AG10803 (cell line): ENCODE measurements at places on chromosomes 3 and 15.

- DNase-seq: no peak
Measured at GRCh38 chr15:84143753-84144314, 91.7 kb upstream of the GOLGA6L4 start.

GRCh38 chr3:60609446-60609845 is 641.8 kb downstream of the FHIT start:
- DNase-seq: peak; percentile 34

- DNase-seq: peak; percentile 77
Measured at GRCh38 chr3:186097663-186098451, 11.0 kb downstream of the ETV5 start.

DNA sequence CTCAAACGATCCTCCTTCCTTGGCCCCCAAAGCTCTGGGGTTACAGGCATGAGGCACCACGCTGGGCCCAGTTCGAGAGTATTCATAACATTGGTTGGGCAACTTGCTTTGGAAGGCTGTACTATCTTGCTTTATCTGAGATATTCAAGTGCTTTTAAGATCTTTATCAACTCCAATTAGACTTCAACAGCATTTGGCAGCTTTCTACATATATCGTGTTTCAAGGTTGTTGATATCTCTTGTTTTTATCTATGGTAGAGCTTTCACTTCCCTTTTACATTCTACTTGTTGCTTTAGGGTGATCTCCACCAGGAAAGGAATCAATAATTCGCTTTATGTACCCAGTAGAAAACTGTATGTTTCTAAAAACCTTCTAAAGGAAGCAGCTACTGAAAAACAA is 395.3 kb downstream of the IL5RA start:
- no peak for DNase-seq

DNA sequence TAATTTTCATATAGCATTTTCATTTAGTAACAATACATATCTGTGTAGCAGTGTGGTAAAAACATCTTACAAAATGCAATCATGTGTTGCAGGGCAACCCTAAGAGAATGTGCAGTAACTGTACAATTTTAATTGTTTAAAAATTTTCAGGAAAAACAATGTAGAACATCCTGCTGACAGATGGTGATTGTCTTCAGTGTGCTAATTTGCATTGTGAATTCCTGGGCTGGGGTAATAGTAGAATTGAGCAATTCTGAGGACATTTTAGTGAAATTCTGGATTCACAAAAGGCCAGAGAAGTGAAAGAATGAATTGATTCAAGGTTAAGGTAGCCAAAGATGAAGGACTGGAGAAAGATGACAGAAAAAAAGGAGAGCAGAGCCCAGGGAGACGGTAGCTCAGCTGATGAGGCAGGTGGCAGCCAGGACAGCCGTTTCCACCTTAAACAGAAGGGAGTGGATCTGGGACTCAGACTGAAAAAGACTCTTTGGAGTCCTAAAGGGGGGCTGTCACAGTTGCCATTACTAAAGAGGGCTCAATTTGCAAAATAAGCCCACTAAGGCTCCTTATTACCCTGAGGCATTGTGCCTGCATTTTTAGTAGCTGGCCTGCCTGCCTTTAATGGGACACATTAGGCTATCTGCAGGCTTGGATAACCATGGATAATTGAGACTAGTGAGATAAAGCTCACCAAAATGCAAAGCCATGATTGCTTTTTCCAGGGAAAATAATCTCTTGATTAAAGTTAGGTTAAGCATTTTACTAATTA is 8.6 kb downstream of the MAP3K13 start:
- DNase-seq: no peak

GRCh38 chr3:16136055-16136454 is 38.4 kb upstream of the GALNT15 start:
- peak; percentile 94 for DNase-seq

DNA sequence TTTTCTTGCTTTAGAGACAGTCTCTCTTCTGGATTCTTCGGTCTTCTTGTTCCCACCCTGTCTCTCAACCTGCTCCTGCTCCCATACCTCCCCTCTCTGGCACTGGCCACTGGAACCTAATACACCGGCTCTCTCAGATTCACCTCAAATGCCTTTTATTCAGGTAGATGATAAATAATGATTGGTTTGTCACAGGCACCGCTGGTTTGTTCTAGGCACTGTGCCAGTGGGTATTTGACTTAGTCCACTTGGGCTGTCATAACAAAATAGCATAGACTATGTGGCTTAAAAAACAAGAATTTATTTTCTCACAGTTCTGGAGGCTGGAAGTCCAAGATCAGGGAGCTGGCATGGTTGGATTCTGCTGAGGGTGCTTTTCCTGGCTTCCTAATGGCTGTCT is 278.2 kb upstream of the STT3B start:
- no peak for DNase-seq

DNA sequence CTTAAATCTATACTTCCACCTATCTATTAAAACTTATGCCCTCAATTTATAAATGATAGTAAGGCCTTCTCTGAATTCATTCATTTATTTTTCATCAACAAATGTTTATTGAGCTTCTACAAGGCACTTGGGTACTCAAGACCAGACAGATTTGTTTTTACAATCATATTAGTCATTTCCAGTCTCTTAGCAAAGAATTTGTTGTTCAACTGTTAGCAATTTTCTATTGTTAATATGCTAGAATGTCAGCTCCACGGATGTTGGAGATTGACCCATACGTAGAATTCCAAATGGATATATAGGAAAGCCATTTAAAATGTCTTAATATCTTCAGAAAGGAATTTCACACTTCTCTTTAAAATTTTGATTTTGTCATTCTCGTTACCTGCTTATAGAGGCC is 36.7 kb downstream of the ZBTB38 start:
- DNase-seq: peak; percentile 75

DNA sequence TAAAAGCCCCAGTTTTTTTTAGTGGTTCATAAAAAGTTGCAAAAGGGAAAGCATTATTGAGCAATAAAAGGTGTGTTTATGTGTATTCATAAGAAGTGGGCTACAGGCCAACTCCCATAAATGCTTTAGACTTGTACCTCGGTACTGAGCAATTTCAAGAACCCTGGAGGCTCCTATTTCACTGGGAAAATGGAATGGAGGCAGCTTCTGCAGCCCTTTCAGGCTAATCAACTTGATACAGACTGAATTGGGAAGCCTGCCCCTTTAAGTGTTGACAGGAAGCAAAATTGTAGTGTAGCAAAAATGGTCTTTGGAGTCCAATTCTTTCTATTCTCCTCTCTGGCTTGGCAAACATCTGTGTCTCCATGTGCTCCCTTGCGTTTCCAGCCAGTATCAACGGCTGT is 118.8 kb downstream of the ECT2 start:
- peak; percentile 12 for DNase-seq

GRCh38 chr15:35549567-35549966 is 3.6 kb upstream of the DPH6 start:
- DNase-seq: no peak

- no peak for DNase-seq
Measured at GRCh38 chr3:18349197-18349798, 75.8 kb downstream of the SATB1 start.

DNA sequence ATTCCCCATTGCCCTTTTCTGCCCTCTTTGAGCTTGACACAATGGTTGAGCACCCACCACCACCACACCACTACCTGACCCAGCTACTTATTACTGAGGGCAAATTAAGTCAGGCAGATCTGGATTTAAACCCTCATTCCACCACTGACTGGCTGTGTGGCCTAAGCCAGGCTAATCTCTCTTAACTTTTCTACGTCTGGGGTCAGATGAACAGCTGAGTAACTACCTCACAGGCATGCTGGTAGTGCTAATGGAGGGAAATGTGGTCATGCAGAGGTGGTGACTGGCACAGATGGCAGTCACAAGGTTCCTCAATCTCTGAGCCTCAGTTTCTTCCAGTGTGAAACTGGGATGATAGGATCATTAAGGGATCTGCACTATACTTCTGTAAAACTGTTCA is 4.3 kb upstream of the MRPS25 start:
- no peak for DNase-seq

GRCh38 chr3:43523454-43524053 is 98.3 kb downstream of the ANO10 start:
- no peak for DNase-seq

DNA sequence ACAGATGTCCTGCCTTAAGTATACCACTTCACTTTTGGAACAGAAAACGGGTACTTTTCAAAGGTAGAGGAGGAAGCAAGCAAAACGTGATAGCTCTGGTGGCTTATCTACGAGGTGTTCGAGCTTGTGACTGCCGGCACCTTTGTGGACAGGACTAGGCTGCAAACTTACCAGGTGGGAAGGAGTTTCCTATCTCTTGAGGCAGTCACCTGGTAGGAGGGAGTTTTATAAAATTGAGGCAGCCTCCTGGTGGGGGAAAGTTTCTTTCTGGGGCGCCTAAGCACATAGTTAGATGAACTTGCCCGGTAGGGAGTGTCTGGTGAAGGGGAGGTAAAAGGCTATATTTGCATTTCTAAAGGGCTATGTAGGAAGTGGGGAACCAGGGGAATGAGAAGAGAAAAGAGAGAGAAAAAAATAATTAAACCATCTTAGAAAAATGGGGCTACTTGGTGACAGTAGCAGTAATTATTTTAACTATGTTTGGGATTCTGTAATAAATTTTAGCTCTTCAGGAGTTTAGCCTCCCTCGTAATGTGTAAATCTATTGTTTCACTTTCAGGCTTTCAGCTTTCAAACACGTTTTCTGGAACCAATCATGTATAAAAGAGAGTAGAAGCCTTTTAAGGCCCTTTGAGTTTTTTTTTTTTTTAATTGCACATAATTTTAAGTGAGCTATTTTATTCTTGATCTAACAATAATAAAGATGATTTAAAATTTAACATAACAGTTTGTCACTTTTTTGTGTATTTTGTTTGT is 131.0 kb downstream of the IL5RA start:
- DNase-seq: no peak

GRCh38 chr15:81263477-81263876 is 60.5 kb downstream of the STARD5 start:
- DNase-seq: no peak

- no peak for DNase-seq
Measured at GRCh38 chr3:195129644-195130492, 141.1 kb downstream of the XXYLT1 start.

DNA sequence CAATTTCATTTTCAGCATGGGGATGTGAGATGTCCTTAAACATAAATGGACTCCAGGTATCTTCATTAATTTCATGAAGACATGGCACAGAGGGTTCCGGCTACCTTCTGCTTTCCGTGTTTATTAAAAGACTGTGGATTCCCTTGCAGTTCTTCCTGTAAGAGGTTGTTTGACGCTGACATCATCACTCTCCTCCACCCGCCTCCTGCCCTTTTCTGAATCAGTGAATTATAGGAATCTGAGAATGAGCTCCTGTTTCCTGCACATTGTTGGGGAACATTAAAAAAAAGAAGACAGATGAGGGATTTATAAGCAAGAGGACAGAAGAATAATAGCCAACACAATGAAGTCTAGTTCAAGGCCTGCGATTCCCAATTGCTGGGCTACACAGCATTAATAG is 191.3 kb downstream of the LPP start:
- peak; percentile 29 for DNase-seq

DNA sequence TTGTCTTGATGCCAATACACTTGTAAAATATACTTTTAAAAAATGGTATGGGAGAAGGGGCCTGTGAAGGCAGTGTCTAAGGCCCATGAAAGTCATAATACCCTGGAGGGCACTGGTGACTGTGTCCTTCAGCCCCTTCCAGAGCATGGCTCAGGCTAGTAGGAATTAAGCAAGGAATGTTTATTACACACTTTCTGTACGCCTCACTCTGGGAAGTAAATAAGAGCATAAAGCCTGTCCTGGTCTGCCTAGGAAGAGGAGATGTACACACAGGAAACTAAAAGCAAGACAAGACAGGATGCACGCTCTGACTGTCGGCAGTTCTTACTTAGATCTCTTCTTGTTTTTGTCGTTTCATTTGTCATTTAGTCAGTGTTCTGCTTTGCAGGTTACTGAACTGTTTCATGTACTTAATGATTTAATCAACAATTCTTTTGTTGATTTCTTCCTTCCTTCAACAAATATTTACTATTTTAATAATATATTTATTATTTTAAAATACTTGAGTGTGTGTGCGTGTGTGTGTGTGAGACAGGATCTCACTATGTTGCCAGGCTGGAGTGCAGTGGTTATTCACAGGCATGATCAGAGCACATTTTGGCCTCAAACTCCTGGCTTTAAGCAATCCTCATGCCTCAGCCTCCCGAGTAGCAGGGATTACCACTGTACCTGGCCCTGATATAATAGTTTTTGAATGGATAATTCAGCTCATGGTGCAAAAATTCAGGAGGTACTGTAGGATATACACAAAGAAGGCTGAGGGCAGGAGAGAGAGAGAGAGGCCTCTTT is 9.0 kb upstream of the SMAD6 start:
- no peak for DNase-seq

GRCh38 chr3:197468866-197469382 is 86.8 kb downstream of the BDH1 start:
- peak; percentile 68 for DNase-seq

DNA sequence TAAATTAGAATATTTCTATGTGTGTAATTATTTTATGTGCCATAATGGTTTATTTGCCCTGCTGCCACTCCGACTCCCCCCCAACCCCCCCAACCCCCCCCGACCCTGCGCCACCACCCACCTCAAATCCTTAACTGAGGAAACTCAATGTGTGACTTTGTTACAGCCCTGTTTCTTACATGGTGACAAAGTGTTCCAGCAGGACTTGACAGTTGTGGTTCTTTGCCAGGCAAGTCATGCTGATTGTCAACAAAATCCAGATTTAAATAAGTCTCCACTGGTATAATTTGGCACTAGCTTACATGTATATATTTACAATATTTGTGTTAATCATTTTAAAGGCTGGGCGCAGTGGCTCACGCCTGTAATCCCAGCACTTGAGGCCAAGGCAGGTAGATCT is 7.7 kb downstream of the EBLN2 start:
- DNase-seq: no peak

- DNase-seq: no peak
Measured at GRCh38 chr3:27680517-27681246, 41.4 kb downstream of the EOMES start.

DNA sequence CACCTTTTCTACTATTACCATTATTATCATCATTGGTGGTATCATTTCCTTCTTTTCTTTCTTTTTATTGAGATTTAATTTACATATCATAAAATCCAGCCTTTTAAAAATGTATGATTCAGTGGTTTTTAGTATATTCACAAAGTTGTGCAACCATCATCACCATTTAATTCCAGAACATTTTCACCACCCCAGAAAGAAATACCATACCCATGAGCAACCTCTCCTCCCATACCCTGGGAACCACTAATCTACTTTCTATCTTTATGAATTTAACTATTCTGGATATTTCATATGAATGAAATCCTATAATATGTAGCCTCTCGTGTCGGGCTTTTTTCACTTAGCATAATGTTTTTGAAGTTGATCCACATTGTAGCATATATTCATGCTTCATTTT is 29.1 kb downstream of the AAGAB start:
- DNase-seq: peak; percentile 79
